ENCODE measurements at places on chromosomes 16 and 17.
A peak's percentile ranks its signal among the peaks of the same experiment; 100 is the strongest.

- DNase-seq: no peak
Measured at GRCh38 chr16:29877266-29877961, 14.4 kb upstream of the CDIPT start.

GRCh38 chr17:47325176-47325575 lies 1.4 kb downstream of the EFCAB13 start:
- no peak for DNase-seq

- no peak for DNase-seq
Measured at GRCh38 chr16:58855291-58855863, 121.3 kb upstream of the GOT2 start.

DNA sequence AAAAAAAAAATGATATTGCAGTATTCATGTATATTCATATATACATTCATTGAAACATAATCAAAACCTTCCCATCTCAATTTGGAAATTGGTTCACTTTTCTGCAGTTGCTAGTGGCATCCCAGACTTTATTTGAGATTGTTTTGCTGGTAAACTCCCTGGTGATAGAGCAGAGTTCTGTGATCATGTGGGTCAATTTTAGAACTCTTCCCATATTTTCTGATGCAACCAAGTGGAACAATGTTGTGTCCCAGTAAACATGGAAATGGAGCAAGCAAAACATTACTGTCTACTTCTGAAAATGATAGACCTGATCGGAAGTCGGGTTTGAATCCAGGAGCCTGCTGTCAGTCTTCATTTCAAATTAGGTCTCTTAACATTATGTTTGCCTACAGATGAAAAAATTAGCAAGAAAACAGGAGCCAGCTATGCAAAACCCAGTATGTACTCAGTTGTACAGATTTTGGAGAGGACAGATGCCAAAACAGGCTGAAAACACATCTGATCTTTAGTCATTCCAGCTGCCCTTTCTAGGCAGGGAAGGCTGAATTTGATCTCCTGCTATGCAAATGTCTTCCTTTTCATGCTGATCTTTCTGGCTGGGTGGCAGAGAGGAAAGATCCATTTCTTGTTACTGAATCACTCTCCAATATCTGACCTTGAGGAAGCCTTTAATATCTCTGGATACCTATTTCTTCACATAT lies 786.6 kb upstream of the SOX9 start:
- no peak for DNase-seq

GRCh38 chr17:80528536-80528935 lies 16.1 kb upstream of the RPTOR start:
- no peak for DNase-seq

GRCh38 chr17:75878174-75878998 lies at the start of gene TRIM47:
Gene TRIM47 (minus strand): TSS chr17:75878581. CDS start chr17:75878548, 33 bp downstream.
- DNase-seq: no peak

GRCh38 chr17:82737967-82738877 lies 2.8 kb downstream of the FN3K start:
- no peak for DNase-seq

GRCh38 chr16:57143149-57143921 lies 42.5 kb downstream of the PSME3IP1 start:
- DNase-seq: no peak

- no peak for DNase-seq
Measured at GRCh38 chr16:57383276-57384247, 11.3 kb downstream of the CX3CL1 start.

- DNase-seq: no peak
Measured at GRCh38 chr16:65219786-65220185, 97.9 kb upstream of the CDH11 start.

DNA sequence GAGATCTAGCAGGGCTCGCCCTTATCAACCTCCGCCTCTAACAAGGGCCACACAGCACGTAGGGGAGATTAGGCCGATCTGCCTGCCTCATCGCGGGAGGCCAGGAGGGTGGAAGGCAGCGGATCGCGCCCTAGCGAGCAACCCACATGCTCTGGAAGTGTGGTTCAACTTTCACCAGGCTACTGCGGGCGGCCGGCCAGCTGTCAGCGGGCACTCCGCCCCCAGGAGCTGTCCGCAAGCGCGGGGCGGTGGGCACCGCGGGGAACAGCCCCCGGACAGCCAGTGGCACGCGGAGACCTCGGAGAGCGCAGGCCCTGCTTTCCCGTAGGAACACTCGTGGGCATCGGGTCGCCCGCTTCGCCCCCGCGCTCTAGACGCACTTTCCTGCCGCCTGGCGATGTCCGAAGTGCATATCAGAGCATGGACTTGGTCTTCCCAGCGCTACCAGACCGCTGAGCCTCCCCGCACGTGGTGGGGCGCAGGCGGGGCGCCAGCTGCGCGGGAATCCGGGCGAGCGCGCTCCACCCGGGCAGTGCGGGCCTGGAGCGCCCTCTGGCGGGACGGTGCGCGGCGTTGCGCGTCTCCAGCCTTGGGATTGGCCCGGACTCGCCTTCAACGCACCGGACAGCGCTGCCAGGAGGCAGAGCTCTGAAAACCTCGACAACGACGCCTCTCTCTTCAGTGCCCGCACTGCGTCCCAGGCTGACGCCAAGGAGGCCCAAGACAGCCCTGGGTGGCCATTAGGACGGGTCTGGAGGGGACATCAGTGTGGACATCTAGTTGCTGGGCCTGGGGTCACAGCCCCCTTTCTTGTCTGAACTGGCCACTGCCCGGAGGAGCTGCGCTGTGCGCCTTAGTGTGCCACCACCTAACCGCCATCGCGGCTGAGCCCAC lies 3.6 kb upstream of the ZNHIT3 start:
- peak; percentile 44 for DNase-seq

- DNase-seq: no peak
Measured at GRCh38 chr16:49183911-49184310, 97.7 kb downstream of the CBLN1 start.

- peak; percentile 82 for DNase-seq
Measured at GRCh38 chr17:45149037-45149668, 878 bp downstream of the HEXIM1 start.

- no peak for DNase-seq
Measured at GRCh38 chr16:89411335-89411850, 79.0 kb downstream of the ANKRD11 start.

- DNase-seq: no peak
Measured at GRCh38 chr17:63841350-63842172, 924 bp downstream of the SMARCD2 start.

Measured in SW 1271 (cell line).